ENCODE measurements at places on chromosomes 5 and 9.

DNA sequence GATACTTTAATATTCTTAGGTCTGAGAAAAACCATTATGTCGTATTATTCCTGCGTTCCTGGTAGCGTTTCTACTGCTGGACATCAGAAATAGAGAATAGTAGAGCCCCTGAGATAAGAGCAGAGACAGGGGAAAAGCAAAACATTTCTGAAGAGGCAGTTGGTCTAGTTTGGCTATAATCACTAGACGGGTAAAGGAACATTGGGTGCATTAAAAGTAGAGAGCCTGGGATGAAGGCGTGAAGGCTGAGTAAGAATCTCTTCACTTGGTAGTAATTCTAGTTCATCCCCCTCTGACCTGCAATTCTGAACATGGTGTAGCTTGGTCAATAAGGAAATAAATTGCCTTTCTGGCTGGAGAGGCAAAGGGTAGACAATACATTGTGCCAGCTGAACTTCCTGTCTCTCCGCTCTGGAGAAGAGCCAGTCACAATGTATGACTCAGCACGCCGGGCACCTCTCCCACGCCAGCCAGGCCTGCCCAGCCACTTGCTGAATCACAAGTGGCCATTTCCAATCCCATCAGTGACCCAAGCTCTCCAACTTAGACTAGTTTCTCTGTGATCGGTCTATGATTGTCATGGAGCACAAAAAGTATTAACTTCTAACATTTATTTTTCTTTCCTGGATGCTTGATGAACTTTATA lies 75.4 kb downstream of the STK32A start:
- no peak for DNase-seq

GRCh38 chr5:38323645-38324295 lies 65.4 kb downstream of the EGFLAM start:
- DNase-seq = no peak

DNA sequence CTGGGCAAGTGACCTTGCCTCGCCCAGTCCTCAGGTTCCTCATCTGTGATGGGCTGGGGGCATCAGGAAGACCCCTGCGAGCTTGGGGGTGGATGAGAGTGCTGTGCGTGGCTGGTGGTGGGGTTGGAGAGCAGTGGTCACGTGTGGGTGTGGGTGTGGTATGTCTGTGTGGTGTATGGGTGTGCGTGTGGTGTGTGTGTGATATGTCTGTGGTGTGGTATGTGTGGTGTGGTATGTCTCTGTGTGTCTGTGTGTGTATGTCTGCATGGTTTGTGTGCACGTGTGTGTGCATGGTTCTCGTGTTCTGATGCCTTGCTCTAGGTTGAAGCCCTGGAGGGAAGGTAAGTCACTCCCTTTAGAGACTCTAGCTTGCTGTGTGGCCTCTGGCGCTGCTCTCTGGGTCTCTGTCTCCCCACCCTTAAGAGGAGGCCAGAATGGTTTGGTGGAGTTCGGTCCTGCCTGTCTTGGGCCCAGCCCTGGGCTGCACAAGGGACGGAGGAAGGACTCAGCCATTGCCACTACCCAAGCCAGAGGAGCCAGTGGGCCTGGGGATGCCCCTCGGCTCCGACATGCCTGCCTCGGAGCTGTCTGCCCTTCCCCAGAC lies 87.0 kb downstream of the RXRA start:
- DNase-seq = no peak

GRCh38 chr9:90325913-90326653 lies 316.5 kb downstream of the DIRAS2 start:
- no peak for DNase-seq

DNA sequence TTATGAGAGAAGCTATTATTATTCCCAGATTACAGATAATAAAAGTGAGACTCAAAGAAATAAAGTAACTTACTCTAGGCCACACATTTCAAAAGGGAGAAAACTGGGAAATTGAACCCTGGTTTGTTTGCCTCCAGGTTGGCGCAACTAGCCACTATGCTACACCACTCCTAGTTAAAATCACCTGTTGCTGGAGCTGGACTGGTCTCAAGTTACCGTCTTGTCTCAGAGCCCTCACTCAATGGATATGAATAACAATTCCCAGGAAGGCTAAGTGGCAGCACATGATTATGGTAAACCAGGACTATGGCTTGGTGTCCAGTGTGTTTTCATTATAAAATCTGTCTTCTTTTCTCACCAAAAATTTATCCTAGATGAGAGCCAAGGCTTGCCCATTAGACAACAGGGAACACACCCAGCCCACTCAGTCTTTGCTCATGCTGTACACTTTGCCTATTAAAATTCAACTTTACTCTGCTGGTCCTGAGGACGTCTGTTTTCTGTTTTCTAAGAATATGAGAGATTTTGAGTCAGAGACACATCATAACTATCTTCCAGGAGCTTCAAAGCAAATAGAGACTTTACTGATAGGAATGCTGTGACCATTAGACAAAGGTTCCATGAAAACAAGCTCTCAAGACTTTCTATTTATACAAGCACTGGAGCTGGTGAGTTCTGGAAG lies 58.1 kb downstream of the ADRB2 start:
- no peak for DNase-seq

- DNase-seq = no peak
These were observed 266.5 kb downstream of the MSX2 start for GRCh38 chr5:174990909-174991308.

GRCh38 chr9:125812403-125812802 lies 65.2 kb downstream of the PBX3 start:
- no peak for DNase-seq

DNA sequence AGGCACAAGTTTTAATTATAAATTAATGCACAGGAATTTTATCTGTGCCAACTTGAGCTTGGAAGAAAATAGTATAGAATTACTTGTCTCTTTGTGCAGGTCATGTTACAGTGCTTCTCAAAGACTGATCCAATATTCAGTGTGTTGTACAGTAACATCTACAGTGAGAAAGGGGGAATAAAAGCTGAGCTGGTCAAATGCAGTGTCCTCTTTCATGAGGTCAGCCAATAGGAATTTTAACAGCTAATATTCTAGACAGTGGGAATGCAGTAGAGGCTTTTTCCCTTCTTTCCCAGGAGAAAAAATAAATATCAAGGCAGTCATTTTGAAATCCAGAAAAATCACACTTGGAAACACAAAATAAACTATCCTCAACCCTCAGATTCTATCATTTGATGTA lies 95.7 kb upstream of the ITGA1 start:
- DNase-seq = no peak

GRCh38 chr5:157384971-157385709 lies 74.9 kb upstream of the NIPAL4 start:
- DNase-seq = no peak

DNA sequence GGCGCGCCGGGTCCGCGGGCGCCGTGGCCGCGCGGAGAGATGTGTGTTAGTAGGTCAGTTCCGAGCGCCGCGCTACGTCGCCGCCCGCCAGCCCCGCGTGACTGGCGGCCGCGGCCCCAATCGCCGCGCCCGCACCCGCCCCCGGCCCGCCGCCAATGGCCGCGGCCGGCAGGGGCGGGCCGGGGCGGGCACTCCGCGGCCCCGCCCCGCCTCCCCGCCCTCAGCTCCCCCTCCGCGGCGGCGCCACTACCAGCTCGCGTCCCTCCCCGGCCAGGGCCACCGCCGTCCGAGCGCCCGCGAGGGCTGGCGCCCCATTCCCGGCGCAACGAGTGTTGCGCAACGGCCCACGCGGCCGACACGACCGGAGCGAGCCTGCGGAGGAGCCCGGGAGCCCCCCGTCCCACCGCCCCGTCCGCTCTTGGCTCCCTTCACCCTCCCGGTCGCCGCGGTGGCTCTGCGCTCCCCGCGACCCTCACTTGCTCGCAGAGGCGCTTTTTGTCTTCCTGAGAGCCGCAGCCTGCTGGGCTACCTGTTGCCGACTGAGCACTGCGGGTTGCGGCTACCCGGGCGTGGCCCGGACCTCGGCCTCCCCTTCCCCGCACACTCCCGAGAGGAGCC lies at the start of gene NFIL3:
NFIL3 (minus strand) TSS at position 48 of the 618 bp plus-strand sequence. CDS start 13,098 bp downstream, outside the sequence.
- DNase-seq = peak; percentile 47

- no peak for DNase-seq
These were observed 91.0 kb upstream of the ANKH start for GRCh38 chr5:14962604-14963003.

DNA sequence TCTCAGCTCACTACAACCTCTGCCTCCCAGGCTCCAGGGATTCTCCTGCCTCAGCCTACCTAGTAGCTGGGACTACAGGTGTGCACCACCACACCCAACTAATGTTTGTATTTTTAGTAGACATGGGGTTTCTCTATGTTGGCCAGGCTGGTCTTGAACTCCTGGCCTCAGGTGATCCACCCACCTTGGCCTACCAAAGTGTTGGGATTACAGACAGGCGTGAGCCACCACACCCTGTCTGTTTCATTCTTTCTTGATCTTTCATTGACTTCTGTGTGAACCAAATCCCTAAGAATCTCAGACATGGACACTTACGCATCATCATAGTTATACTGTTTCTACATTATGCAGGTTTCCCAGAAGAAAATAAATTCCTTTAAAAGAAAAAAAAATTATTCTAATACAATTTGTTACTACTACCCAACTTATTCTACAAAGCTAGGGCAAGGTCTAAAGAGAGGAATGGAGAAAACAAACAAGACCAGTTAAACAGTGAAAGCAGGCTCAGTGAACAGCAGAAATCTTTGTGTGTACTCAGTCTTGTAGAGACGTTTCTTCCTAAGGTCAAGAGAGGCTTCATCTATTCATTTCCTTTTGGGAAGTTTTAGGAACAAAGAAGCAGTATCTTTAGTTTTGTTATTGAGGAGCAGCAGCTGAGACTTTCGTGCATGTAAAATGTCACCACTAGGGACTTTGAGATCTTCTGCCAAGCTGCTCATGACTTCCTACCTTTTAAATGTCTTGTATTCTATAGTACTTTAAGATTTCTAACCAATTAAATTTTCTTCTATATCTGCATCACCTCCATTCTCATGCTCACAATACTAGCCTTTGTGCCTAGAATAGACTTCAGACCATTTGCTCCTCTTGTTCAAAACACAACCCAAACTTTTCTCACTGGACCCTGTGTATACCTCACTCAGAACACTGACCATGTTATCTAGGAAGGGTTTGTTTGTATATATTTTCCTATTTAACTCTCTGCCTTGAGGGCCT lies 5.6 kb upstream of the HMGCR start:
- peak; percentile 51 for DNase-seq

DNA sequence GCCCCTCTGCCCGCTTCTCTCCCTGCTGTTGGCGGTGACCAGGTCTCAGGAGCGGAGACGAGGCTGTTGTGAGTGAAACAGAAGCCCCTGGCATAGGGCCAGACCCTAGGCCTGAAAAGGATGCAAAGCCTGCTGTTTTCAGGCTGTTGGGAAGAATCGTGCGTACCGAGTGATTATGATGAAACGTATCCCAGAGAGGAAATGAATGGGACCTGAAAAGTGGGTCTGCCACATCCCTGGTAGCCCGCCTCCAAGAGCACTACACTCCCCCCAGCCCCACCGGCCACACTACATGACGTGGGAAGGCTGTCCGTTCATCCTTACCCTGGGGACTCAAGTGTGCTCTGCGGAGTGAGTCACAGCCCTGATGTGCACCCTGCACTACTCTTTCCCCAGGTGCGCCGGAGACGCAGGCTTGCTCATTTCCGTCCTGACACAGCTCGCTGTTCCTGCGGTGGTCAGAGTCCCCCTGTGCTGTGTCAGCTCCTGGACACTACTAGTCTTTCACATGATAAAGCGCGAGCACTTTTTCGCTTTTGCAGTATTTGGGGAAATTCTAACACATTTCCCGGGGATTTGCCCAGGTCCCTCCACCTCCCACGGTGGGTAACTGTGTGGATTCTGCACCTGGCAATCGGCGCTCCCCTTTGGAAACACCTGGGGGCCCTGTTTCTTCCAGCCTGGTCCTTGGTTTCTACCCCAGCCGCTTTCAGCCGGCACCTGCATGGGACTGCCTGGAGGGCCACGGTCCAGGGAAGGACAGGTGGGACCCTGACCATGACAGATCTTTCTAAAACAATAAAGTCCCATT lies 91.5 kb downstream of the ANKRD33B start:
- no peak for DNase-seq

GRCh38 chr9:81202292-81202691 lies 487.1 kb downstream of the TLE1 start:
- DNase-seq = no peak

GRCh38 chr5:39369123-39369815 lies 5.0 kb upstream of the C9 start:
- DNase-seq = no peak

DNA sequence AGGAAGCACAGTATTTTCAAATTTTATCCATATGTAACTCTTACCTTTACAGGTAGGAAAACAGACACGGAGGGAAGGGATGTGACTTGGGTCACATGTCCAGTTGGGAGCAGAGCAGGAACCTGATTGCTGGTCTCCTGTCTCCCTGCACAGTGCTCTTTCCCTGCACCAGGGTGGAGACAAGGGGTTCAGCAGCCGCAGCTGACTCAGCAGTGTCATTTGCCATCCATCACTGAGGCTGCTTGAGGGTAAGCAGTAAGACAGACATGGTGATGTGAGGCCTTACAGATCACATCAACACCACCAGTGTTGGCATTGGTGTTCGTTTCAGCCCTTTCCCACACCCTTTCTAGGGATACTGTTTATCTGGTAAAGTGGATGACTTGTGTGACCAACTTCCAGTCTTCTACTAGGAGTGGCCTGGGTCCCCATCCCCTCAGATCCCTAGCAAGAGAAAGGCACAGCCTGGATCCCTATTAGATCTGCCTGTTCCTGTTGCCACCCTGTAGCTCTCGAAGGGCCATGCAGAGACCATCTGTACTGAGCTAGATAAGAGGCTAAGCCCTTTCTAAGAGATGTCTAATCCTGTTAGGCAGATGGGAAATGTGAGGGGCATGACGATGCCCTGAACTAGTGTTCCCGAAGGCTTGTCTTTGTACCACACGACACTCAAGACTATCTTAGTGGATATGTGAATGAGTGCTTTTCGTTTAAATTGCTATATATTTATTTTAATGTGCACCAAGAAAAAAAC lies 29.1 kb downstream of the FRMPD1 start:
- no peak for DNase-seq

GRCh38 chr5:30592833-30593232 lies 600.7 kb upstream of the CDH6 start:
- DNase-seq = no peak

DNA sequence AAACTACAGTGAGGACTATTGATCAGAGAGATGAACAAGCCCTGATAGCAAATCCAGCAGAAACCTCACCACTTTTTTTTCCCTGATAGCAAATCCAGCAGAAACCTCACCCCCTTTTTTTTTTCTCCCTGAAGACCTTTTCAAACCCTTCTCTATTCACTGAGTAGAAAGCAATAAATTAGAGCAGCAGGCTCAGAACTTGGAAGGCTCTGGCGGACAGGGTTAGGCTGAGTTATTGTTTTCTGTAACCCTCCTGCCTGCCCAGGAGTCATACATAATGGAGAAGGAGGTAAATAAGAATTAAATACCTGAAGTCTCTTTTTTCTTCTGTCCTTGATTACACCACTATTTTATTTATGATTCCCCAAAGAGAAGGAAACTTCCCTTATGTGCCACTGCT lies 136.3 kb upstream of the SNX2 start:
- DNase-seq = no peak

- DNase-seq = no peak
These were observed 44.2 kb upstream of the BOD1 start for GRCh38 chr5:173660481-173661280.

- peak; percentile 81 for DNase-seq
These were observed at the start of gene IL7R for GRCh38 chr5:35856765-35857351. TSS of gene IL7R (plus strand) at chr5:35856891. CDS start at chr5:35856978, 87 bp downstream.

All from Kasumi-1 (cell line).